Neural progenitor cell (in vitro differentiated cells): ENCODE measurements at places on chromosomes 3 and 15.

- DNase-seq, result no peak
Observed at GRCh38 chr15:54619180-54619579, 577.6 kb downstream of the RSL24D1 start.

DNA sequence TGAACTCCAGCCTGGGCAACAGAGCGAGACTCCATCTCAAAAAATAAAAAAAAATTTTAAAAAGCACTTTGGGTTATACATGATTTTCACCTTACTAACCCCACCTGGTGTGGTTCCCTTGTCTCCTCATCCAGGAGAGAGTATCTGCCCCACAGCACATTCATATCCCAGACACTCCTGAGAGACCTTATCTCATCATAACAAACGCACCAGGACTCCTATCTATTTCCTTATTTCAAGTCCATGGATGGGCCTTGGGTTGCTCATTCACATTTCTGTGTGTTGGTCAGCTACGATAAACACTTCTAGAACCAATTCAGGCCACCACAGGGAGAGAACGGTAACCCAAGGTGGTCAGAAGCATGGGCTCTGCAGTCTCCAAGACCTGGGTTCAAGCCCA lies 88.6 kb upstream of the SPATA12 start:
- no peak for DNase-seq

DNA sequence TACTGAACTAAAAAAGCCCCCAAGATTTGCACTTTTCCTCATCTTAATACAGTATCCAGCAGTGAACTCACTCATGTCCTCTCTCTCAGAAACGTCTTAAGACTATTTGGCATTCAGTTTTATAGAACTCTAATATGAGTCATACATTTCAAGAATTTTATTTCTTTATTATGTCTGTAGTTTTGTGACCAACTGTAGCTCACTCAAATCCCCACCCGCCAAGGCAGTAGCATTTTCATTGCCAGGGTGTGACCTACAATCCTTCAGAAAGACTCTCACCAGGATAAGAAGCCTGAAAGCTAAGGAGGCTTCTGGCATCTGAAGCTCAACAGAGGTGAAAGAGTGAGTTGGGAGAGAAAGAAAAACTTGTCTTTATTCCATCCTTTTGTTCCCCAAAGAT lies 537.1 kb downstream of the RSL24D1 start:
- no peak for DNase-seq

DNA sequence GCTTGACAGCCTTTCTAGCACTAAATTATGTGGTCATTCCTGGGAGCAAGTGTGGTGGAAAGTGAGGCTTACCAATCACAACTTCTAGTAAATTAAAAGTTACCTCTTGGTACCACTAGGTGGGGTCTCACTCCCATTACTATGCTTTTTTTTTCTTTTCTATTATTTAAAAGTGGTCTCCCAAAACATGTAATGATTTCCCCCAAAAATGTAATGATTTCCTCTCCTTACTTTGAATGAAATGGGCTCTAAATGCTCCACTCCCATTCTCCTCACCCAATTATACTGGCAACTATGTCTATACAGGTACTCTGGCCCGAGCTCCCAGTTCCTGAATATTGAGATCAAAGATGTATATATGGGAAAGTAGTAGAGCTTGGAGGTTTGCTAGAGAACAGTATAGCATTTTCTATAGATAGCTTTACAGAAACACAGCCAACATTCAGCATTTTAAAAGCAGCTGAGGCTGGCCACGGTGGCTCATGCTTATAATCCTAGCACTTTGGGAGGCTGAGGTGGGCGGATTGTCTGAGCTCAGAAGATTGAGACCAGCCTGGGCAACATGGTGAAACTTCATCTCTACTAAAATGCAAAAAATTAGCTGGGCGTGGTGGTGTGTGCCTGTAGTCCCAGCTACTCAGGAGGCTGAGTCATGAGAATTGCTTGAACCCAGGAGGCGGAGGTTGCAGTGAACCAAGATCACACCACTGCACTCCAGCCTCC lies 70.9 kb downstream of the DCUN1D1 start:
- DNase-seq, result peak; percentile 38

DNA sequence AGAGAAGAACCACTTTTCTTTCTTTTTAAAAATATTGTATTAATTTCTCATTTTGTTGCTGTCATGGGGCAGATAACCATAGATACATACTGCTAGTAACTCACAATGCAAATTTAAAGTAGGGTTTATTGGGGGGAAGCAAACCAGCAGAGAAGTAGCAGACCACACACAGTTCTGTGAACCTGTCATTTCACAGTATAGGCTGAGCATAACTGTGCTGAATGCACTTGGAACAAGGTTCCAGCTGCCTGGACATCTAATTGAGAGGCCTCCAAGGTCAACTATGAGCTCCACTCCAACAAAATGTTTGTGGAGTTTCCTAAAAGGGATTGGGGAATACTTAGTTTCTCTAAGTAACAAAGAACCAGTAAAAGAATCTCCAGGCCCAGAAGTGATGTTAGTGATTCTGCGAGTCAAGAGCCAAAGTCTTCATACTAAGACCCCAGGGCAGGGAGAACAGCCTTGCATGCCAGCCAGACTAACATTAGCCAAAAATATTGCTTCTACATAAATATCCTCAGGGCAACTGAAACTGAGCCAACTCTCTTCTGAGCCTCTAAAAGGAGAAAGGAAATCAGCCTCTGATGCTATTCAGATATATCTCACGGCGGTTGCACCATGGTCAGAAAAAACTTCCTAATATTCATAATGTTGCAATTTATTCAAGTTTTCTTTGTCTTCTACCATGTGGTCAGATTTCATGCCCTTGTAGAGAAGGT lies 856.4 kb upstream of the ALCAM start:
- no peak for DNase-seq

- no peak for DNase-seq
Observed at GRCh38 chr3:185640308-185640707, 54.2 kb downstream of the SENP2 start.

DNA sequence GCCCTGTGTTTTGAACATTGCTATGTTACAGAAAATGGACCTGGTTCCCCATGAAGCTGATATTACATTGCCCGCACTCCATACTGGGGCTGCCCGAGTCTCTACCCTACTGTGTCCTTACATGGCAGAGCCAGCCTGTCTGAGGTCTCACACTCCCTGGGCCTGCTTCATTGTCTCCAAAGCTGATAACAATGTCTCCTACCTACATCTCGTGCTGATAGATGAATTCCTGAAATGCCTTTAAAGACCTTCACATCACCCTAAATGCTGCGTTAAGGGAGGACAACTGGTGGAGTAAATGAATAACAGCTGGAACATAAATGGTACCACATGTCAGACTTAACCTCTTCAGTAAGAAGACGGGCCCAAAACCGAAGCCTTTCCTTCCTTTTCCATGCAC lies 62.9 kb upstream of the PTX3 start:
- no peak for DNase-seq

DNA sequence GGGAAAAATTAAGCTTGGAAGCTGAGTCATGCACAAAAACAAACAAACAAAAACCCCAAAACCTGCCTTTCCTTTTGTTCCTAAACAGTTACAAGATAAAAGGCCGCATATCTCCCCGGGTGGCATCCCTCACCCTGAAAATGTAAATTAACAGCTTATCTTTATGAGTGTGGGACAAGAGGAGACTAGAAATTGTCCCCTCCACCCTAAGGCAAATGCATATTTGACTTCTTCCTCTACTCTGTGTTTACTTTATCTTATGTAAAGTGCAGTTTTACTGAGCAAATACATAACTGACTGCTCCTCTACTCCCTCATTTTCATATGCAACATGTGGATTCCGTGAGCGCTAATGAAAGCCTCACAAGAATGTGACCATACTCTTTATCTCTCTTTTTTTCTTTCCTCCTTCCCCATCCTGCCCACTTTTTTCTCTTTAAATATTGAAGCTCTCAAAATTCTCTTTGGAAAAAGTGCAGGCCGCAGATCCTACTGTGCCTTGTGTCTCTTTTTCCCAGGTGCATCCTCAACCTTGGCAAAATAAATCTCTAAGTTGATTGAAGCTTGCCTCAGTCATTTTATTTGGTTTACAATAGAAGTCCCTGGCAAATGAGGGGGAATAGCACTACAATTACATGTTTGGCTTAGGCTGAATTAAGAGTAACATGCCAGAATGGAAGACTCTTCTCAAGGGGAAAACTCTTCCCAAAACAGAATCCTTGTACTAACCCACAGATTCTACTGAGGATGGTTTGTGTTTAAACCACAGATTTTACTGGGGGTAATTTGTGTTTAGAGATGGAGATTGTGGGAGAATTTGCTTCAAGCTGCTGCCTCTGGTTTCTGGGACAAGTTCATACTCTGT lies 72.7 kb upstream of the WDR72 start:
- no peak for DNase-seq

- DNase-seq, result peak; percentile 34
Observed at GRCh38 chr15:88792342-88793282, 10.6 kb upstream of the ACAN start.

GRCh38 chr3:49611719-49612118 lies 57.4 kb downstream of the BSN start:
- no peak for DNase-seq

DNA sequence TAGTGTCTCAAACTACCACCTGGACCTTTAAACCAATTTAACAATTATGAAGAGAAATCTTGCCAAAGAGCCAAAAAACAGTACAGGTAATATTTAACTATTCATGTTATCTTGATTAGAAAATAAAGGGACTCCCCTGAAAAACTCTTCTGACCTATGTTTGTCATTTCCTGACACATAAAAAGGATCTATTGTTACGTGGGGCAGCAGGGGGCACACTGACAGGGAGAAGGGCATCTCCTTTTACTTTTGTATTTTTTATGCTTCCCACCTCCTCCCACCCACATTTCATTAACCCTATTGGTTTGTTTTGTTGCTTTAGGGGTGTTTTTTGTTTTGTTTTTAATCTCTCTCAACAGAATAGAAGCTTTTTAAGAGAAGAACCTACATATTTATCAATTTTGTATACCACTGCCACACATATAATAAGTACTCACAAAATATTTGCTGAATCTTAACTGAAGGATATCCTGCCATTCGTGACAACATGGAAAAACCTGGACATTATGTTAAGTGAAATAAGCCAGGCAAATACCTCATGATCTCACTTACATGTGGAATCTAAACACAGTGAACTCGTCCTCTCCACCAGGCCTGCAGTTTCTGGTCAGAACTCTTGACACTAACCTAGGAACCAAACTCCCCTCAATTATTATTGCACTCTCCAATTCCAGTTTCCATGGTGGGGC lies 17.7 kb downstream of the STAG1 start:
- peak; percentile 42 for DNase-seq

DNA sequence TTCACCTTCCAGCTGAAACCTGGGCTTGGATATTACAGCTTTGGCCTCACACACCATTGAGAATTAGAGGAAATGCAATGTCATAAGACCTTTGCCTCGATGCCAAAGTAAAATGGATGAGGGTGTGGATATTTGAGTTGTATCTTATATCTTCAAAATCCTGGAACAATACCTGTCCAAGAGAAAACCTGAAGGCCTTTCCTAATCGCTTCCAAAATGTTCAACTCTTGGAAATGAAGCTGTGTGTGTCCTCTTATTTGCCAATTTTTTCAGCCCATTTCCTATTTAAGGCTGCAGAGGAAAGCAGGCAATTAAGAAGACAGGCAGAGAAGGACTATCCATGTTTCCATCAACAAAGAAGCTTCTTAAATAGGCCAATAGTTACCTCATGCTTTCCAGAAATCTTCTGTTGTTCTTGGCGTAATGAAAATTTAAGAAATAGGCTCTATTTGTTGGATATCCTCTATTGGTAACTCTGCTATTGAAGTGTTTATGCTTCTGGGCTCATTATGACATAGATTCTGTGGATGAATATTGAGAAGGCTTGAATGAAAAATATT lies 99.5 kb upstream of the ZBTB20 start:
- no peak for DNase-seq

- DNase-seq, result no peak
Observed at GRCh38 chr15:92565351-92566125, 90.0 kb downstream of the FAM174B start.
